ENCODE measurements at places on chromosomes 2 and 18.

DNA sequence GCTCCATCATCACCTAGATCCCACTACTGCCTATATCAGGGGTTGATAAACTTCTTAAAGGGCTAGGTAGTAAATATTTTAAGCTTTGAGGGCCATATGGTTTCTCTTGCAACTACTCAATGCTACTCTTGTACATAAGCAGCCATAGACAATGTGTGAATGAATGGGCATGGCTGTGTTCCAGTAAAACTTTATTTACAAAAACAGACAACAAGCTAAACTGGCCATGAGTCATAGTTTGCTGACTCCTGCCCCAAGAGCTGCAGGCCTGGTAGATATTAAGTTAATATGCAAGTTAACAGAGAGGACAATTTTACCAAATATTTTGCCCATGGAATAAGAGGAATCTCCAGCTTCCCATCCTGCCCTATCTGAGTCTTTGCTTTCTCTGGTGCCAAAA is 29.8 kb upstream of the MYO3B start:
- no peak for DNase-seq

- no peak for DNase-seq
These were observed 58.4 kb downstream of the CTDP1 start for GRCh38 chr18:79738041-79738461.

DNA sequence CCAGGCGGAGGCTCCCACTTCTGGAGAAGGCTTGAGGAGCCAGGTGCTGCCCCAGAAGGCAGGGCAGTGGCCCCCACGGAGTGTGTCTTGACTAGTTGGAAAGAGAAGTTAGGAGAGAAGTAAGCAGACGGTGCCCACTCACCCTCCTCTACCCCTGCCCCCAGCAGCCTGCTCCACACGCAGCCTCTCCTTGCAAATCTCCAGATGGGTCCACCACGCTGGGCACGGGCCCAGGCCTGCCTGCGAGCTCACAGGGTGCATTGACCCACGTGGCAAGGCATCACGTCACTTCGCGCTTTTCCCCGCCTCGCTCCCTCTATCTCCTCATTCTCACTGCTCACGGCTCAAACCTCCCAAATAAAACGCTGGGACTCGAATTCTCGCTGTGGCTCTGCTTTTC is 71.8 kb upstream of the RAB12 start:
- no peak for DNase-seq

DNA sequence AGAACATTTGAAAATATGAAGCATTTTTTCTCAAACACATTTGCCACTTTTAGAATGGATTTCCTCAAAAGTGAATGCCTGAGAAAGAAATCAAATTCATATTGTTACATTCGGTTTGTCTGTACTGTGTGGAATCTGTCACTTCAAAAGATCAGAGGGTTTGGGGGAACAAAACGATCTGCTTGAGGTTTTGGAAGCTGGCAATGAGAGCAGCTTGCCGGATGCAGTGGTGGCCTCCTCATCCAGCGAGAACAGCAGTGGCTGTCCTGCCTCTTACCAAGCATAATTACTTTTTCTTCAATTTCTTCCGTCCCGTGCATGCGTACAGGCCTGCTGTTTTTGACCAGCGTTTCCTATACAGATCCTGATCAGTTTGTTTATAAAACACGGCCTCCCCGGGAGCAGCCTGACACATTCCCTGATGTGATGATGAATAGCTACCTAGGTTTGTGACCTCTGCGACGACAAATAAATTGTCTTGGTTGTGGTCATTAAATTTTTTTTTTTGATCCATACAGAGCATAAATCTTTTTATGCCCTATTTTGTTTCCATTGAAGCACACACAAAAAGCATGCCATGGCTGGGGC is 45.2 kb downstream of the ITGA6 start:
- DNase-seq: no peak

DNA sequence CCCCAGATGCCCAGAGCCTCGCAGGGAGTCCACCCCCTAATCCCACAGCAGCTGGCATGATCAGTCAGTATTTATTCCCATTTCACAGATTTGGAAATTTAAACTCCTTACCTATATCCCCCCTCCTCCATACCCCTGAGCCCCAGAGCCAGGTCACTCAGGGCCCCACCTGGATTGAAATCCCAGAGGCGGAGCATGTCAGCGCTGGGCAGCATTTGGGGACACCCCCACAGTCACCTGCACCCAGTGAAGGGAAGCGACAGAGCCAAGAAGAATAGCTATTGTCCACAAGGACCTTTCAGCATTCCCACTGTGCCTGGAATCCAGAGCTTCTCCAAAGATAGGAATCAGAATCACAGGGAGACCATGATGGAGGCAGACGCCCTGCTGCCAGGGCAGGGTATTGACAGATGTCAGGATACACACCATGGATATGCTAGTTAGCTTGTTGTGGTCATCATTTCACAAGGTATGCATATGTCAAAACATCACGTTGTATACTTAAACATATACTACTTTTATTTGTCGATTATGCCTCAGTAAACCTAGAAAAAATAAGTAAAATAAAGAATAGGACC is 968 bp upstream of the ASTL start:
- DNase-seq: no peak

DNA sequence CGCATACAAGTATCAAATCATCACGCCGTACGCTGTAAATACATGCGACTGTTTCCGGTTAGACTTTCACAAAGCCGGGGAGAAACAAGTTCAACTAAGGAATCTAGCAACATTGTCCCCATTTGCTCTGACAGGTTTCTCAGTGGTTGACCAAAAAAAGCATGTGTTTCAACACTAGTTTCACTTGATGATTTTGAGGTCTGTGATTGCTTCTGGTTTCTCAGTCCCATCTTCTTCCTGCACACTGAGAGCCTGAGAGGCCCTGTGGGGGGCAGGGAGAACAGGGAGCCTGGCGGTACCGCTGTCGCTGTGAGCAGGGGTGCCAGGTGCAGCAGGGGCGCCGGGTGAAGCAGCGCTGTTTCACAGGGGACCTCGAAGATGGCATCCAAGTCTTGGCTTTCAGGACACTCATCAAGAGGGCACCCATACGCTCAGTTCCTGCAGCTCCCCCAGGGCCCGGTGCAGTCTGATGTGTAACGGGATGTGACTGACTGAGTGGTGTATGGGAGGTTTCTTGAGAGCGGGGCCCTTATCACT is 270.9 kb downstream of the TWIST2 start:
- no peak for DNase-seq

- peak; percentile 25 for DNase-seq
These were observed 39.1 kb downstream of the MRPL35 start for GRCh38 chr2:86238354-86238753.

All from activated CD4-positive, alpha-beta T cell treated with anti-CD3 and anti-CD28 coated beads for 24 hours (primary cell).